Stomach (tissue), 19 donors: ENCODE measurements at places on chromosomes 5 and 9. TPM values are rescaled to one million over a fixed set of nuclear protein-coding genes. Genes with fewer than 3 reads are reported as not detected.

The CER1 gene
- total RNA-seq: not detected

The MARCHF3 gene
- total RNA-seq: 11.9 TPM

DNA sequence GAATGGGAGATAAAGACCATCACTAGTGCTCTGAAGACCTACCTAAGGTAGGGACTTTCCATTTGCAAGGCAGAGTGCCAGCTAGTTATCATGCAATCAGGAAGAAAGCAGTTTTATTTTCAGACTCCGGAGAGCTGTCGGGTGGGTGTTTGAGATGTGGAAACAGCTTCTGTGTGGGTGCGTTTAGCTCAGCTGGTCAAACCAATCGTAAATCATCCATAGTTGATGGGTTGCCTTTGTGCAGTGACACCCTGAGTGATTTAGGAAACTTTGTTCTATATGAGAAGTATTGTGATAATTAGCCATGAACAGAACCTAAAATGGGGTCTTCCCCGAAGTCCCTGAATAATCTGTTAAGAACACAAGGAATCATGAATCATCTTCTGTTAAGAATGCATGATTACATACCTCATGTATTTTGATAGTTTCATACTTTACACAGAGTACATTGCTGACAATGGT, 284.3 kb downstream of the ARHGAP26 start:
- no peak for DNase-seq

The NKD2 gene
- total RNA-seq: not detected

- no peak for DNase-seq
These were observed 2185.8 kb upstream of the ACO1 start for GRCh38 chr9:30198463-30199309.

The KIF24 gene
- total RNA-seq: 2.0 TPM

The C1QTNF2 gene
- 2.6 TPM for total RNA-seq

- no peak for DNase-seq
These were observed 7.9 kb upstream of the C1QTNF2 start for GRCh38 chr5:160378330-160378729.

The SLC46A2 gene
- total RNA-seq: not detected

- no peak for DNase-seq
These were observed 2.3 kb downstream of the DENND4C start for GRCh38 chr9:19232823-19233194.
